ENCODE measurements at places on chromosomes 16 and 17.

DNA sequence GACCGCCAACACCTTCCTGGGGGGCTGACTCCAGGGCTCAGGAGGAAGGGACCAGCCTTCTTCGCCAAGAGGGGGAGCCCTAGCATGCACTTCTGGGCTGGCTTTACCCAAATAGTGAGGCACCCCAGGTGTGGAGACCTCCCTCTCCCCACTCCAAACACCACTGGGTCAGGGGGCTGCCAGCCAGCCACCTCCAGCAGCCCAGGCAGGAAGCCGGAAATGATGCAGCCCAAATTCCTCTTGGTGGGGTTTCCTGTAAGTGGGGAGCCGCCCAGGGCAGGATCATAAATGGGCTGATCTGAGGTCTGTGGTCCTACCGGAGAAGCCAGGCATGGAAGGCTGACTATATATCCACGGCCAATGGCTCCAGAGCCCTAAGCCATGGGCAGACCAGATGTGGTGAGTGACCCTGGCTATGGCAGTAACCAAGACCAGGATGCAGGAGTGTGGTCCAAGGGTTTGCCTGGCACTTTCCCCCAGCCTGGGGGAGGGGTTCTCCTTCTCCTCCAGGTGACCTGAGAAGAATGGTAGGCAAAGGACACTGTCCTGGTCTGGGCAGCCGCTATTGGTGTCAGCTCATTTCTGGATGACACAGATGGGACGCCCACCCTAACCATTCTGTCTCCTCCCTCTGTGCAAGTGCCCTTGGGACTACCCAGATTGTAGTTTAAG lies 4.2 kb downstream of the GIT1 start:
- DNase-seq: no peak

DNA sequence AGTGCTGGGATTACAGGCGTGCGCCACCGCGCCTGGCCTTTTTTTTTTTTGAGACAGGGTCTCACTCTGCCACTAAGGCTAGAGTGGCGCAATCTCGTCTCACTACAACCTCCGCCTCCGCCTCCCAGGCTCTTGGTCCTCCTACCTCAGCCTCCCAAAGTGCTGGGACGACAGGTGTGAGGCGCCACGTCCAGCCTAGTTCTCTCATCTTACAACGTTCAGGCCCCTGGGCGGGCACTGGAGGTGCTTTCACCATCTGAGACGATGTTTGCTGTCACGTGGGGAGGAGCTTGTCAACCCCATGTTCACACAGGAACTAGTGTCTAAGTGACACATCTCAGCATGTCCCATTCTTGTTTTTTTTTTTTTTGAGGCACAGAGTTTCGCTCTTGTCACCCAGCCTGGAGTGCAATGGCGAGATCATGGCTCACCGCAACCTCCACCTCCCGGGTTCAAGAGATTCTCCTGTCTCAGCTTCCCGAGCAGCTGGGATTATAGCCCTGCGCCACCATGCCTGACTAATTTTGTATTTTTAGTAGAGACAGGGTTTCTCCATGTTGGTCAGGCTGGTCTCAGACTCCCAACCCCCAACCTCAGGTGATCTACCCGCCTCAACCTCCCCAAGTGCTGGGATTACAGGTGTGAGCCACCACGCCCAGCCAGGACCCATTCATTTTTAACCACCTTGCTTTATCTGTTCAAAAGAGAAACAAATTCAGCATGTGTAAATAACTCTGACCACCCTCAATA lies 5.2 kb upstream of the FANCA start:
- no peak for DNase-seq

- no peak for DNase-seq
These were observed 7.2 kb upstream of the MAP2K3 start for GRCh38 chr17:21277332-21277731.

DNA sequence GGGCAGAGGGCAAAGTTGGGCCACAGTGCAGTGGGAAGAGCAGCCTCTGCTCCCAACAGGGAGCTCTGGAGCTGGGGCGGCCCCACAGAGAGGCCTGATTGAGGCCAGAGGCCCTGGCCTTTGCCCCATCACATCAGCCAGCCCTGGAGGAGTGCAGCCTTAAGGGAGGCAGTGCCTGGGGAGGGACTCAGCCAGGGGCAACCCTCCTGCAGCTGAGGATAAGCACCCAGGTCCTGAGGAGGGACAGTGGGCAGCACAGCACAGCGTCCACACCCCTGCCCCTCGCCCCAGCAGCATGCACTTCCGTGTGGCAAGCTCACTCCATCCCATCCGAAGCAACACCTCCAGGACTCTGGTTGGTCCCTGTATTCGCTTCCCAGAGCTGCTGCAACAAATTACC lies 61.9 kb upstream of the CBX4 start:
- DNase-seq: no peak

DNA sequence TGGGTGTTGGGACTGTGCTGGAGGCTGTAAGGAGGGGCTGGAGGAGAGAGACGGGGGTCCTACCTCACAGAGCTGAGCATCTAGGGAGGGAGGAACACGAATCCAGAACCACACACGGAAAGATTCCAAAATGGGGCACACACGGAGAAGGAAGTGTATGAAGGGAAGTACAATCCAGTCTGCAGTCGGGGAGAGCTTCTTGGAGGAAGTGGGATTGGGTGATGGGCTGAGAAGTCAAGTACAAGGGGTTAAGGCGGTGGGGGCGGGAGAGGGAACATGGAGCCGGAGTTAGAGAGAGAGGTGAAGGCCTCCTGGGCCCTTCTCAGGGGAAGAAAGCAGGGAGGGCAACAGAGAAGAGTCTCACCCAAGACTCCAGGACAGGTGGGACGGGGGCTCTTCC lies 107.5 kb upstream of the CREBBP start:
- DNase-seq: no peak

DNA sequence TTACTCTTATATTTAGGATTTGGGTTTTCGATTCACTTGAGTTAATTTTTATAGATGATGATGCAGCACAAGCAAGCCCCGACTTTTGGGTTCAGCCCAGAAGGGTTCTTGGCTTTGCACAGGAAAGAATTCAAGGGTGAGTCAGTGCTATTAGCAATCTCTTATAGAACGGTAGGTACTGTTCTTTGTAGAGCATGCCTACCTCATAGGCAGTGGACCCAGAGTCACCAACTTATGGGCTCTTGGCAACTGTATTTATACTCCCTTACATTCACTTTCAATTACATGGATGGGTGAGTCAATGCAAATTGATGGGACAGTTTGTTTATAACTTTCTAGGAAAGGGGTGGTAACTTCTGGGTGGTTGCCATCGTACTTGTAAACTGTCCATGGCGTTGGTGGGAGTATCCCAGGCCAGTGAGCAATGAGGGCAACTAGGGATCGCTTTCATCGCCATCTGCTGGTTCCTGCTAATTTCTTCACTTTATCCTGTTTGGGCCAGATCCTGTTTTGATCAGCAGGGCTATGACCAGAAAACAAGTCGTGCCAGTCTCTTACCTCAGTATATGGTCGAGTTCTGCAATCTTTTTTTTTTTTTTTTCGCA lies 362.6 kb downstream of the CNTNAP4 start:
- peak; percentile 29 for DNase-seq

DNA sequence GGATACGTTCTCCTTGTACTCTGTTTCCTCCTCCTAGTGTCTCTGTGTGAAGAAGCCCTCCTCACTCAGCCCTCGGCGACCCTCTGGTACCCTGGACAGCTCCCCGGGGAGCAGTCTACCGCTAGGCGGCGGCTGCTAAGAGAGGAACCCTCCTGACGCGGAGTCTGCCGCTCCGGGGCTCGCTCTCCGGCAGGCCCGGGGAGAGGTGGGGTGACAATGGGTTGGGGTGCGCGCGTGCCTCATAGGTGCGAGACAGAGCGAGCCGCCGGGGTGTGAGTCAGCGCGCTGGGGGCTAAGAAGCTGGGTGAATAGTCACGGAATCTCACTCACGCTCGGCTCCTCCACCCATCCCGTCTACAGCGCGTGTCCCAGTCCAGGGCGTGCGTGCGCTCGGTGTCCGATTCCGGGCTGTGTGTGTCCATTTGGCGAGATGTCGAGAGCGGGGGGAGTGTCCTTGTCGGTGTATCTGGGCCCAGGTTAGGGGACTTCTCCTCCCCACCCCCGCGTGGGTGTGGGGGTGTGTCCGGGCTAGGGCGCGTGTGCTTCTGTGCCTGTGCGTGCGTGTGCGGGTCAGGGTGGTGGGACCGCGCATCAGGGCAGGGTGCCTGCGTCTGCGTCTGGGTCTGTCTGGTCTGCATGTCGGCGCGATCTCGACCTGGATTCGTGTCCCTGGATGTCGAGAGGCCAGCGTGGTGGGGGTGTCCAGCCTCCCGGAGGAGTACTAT lies 577 bp upstream of the HS3ST2 start:
- DNase-seq: peak; percentile 29

All from large intestine (tissue), 12 donors.